Omental fat pad (tissue), 4 donors: ENCODE measurements at places on chromosomes 7 and 10. TPM values are rescaled to one million over a fixed set of nuclear protein-coding genes. Genes with fewer than 3 reads are reported as not detected.

DNA sequence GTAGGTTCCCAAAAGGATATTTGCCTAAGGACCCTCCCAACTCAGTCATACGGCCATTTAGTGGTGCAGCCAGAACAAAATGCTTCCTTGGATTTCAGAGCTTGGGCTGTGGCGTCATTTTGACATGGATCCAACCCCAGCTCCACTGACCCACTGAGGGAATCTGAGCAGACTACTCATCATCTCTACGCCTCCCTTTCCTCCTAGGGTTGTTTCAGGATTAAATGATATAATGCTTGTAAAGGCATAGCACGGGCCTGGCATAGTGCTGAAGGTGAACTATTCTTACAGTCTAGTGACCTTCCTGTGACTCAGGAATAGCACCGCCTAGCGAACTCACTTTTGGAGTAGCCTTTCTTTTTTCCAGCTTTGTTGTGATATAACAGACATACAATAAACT lies 70.3 kb upstream of the LOXL4 start:
- no peak for DNase-seq

DNA sequence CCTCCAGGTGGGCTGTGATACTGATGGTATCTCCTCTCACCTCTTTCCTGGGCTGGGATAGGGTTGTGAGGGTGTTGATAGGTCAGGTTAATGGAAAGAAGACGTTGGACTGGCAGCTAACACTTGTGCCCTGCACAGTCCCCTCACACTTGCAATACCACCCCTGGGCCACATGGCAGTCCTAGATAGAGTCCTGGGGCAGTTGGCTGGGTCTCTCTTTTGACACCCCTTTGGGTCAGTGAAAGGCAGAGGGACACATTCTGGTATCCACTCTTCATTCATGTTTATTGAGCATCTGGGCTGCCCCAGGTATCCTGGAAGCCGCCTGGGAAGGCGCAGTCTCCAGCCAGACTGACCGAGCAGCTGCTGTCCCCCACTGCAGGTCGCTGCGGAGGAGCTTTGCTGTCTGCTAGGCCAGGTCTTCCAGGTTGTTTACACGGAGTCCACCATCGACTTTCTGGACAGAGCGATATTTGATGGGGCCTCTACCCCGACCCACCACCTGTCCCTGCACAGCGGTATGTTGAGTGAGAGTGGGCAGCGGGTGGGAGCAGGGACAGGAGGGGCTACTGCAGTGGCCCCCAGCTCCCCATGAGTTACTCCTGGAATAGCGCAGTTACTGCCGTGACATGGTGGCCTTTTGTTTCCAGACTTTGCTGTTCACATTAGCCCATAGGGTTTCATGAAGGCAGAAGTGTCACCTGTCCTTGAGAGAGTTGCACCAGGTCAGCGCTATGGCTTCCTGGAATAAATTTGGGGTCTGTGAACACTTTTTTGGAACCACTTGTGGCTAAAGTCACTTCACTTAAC lies 19.1 kb downstream of the NACAD start:
- no peak for DNase-seq

MINDY4 gene
- total RNA-seq: 30.9 TPM

SEC31B gene
- 7.2 TPM for total RNA-seq

H2BK1 gene
- not detected for total RNA-seq

NME8 gene
- total RNA-seq: 0.72 TPM

DNA sequence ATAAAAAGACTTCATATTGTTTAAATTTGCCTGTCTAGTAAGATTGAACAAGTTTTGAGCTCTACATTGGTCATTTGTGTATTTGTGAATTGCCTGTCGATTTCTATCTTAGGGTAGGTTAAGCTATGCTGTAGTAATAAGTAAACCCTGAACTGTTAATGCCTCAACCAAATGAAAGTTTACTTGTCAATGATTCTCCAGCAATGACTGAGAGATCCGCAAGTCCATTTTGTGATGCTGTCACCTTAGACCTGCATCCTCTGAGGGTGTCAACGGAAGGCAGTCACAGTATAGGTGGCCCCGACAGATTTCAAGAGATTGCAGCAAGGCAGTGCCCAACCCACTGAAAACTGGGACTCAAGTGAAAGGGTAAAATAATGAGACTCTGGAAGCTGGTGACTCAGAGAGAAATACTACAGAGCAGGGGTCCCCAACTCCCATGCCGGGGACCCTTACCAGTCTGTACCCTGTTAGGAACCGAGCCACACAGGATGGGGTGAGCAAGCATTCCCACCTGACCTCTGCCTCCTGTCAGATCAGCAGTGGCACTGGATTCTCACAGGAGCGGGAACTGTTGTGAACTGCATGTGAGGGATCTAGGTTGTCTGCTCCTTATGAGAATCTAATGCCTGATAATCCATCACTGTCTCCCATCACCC lies 10.8 kb upstream of the PHYH start:
- no peak for DNase-seq

GRCh38 chr10:126425032-126425431 lies 36.8 kb upstream of the ADAM12 start:
- no peak for DNase-seq

GRCh38 chr7:37735196-37735595 lies 51.6 kb downstream of the GPR141 start:
- DNase-seq: no peak

GRCh38 chr7:87458148-87458547 lies 17.3 kb downstream of the ABCB4 start:
- no peak for DNase-seq

DOCK4 gene
- total RNA-seq: 71.3 TPM

PON1 gene
- not detected for total RNA-seq

- no peak for DNase-seq
Observed at GRCh38 chr7:17472518-17472917, 174.1 kb downstream of the AHR start.

- no peak for DNase-seq
Observed at GRCh38 chr10:17181751-17182150, 19.7 kb downstream of the TRDMT1 start.

GRCh38 chr7:23873306-23873705 lies 163.3 kb downstream of the STK31 start:
- no peak for DNase-seq

DNA sequence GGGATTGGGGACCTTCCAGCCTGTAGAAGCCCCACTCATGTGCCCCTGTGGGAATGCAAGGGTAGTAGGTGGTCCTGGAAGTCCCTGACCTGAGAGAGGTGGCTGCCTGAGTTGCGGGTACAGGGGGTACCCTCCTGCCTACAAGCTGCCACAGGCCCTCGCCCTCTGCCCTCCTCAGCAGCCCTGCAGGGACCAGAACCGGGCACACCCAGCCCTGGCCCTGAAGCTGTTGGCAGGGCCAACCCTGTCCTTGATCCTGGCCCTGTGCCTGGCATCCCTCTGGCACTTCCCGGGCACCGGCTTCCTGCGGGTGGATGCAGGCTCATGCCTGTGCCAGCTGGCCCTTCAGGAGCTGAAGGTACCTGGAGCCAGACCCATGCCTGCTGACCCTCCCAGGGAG lies 54.9 kb upstream of the ELN start:
- no peak for DNase-seq

- DNase-seq: no peak
Observed at GRCh38 chr10:88114368-88114767, 250.9 kb downstream of the PTEN start.

- no peak for DNase-seq
Observed at GRCh38 chr10:114223066-114223465, 16.0 kb upstream of the VWA2 start.

GRCh38 chr7:26543951-26544350 lies 252.3 kb downstream of the SNX10 start:
- no peak for DNase-seq

CFAP70 gene
- total RNA-seq: 3.1 TPM

DNA sequence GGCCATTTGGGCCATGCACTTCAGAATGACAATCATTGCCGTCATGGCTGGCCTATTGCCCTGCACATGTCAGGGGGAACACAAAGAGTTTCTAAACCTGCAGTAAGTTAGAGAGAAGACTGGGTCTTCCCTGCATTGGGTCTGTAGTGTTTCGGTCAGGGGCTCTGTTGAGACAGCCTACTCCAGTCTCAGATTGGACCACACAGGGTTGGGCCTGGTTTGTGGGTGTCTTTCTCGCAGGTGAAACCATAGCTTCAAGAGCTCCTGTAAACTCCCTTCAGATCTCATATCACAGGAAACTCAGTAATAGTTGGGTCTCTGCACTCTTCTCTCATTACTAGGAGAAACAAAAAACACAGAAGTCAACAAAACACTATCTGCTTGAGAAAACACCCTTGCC lies 7.3 kb upstream of the TARP start:
- DNase-seq: no peak
